Fibroblast of villous mesenchyme (primary cell): ENCODE measurements at places on chromosomes 13 and 19. TPM values are rescaled to one million over a fixed set of nuclear protein-coding genes. Genes with fewer than 3 reads are reported as not detected.

The ZNF578 gene
- 1.6 and 3.9 TPM in 2 replicates for total RNA-seq

The TRAPPC2B gene
- total RNA-seq, result 8.4 and 11.7 TPM in 2 replicates

The GRIN2D gene
- 0.86 and 1.9 TPM in 2 replicates for total RNA-seq

The ZNF611 gene
- 10.0 and 13.4 TPM in 2 replicates for total RNA-seq

The PSG2 gene
- 0.32 and 5.2 TPM in 2 replicates for total RNA-seq

The C19orf33 gene
- total RNA-seq, result 1.3 and 3.2 TPM in 2 replicates

The LAIR2 gene
- total RNA-seq, result not detected in 2 replicates

The MYH14 gene
- total RNA-seq, result not detected in 2 replicates
